Breast epithelium (tissue), 4 donors: ENCODE measurements at places on chromosomes 4 and X.
A peak's percentile ranks its signal among the peaks of the same experiment; 100 is the strongest.

DNA sequence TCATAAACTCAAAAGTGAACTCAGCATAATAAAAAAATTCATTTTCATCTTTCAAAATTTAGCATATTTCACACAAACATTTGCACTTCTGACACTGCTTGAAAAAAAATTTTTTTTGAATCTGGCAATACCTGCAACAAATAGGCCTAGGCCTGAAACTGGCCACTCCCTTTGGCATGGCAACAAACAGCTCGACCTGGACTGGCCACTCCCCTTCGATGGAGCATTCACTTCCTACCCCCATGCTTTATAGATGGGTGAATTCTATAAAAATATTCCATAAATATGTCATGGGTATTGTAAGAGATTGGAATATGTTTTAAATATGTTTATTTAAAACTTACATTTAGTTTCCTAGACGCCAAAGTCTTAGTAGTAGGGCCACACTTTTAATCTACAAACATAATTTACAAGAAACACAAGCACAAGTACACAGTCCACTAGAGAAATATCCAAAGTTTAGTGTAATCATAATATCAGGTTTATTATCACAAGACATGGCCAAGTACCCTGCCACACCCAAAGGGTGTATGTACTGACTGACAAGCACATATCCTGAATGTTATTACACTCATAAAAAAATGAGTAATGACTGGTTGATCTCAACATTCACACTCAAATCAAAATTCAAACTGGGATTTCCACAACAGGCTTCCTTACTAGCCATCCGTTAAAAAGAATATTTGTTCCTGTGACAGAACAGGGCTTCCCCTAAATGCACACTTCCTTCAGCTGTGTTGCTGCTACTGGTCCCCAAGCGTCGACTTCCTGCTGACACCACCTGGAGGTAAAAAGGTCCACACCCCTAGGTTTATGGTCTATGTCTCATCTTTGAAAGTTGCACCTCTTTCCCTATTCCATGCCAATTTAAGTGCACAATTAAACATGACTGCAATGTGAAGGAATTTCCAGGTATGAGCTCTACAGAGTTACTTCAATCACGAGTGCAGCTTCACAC, 271.5 kb downstream of the NR3C2 start:
- no peak for DNase-seq

DNA sequence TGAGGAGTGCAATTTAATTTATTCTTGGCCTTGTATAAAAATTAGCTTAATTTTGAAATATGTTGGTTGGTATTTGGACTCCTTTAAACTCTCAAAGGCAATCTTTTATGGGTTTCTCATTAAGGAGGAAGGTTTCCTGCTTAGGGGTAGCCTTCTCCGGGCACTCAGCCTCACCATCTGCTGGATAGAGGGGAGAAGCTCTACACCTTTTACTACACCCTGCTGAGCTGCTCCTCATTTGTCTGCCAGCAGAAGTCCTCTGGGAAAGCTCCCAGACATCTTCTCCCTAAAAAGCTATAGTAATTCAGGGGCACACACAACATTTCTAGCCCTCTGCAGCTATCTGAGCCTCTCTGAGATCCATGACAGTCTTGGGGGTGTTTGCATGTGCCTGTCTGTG, 179.1 kb downstream of the SOWAHB start:
- DNase-seq: no peak

- DNase-seq: no peak
These were observed 58.5 kb downstream of the ADD1 start for GRCh38 chr4:2902126-2902525.

DNA sequence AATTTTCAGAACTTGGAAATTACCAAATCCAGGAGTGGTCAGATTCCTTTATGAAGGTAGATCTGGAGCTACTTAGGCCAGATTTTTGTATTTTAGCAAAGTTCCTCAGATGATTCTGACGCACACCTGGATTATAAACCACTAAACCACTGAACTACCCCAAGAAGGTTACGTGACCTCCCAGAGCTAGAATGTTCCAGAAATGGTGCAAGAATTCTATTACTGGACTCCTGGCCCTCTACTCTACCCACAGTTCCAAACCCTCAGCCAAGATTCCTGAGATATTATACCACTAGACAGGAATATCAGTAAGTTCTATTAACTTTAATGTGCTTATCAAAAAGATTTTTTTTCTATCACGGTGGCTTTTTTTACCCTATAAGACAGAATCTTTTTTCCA, 67.1 kb downstream of the ABCG2 start:
- DNase-seq: no peak

- no peak for DNase-seq
These were observed 63.8 kb downstream of the SLITRK2 start for GRCh38 chrX:145881175-145881995.

- no peak for DNase-seq
These were observed 51.7 kb upstream of the SLC10A4 start for GRCh38 chr4:48431401-48431800.

- no peak for DNase-seq
These were observed 43.8 kb upstream of the CPEB2 start for GRCh38 chr4:14958436-14958835.

DNA sequence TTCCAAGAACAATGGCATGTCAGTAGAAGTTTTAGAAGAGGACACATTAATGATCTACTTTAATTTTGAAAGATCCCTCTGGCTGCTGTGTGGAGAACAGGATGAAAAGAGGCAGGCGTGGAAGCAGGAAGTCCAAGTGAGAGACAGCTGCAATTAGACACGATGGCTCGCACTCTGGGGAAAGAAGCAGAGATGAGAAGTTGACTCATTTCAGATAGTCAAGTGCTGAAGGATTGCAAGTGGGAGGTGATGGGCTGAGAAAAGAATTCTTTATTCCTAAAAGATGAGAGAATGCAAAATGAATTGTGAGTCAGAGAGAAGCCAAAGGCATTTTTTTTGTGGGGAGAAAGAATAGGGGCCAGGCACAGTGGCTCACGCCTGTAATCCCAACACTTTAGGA, 16.5 kb downstream of the RXFP1 start:
- no peak for DNase-seq

- no peak for DNase-seq
These were observed 18.6 kb downstream of the PSAPL1 start for GRCh38 chr4:7415927-7416686.

GRCh38 chr4:38310446-38311043, 350.3 kb downstream of the PTTG2 start:
- DNase-seq: no peak

GRCh38 chr4:42816880-42817400, 75.6 kb upstream of the GRXCR1 start:
- DNase-seq: no peak

- no peak for DNase-seq
These were observed 24.5 kb upstream of the CXCL3 start for GRCh38 chr4:74062953-74063352.

DNA sequence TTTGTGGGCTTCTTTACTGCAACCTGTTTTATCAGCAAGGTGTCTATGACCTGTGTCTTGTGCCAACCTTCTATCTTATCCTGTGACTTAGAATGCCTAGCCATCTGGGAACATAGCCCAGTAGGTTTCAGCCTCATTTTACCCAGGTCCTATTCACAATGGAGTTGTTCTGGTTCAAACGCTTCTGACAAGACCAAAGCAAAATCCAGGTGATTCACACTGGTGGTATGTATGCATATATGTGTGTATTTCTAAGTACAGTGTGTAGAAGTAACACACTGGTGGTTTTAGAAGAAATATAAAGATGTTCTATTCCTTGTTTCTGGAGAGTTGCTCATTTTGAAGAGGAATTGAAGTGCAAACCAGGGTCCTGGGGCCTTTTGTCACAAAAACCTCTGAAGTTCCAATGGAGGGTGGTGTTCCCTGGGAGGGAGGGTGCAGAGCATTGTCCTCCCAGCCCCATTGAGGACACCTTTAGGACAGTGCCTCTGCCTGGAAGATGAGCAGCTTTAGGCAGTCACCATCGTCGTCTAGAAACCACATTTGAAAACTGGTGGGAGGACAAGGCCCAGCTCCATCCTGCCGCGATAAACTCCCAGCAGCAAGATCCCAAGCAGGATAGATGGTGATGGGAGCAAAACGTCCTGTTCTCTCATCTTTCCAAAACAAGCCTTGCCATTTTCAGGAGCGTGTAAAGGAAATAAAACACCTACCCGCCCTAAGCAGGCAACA, 191.4 kb downstream of the TSPAN5 start:
- no peak for DNase-seq

GRCh38 chr4:150423503-150423902, 158.4 kb upstream of the MAB21L2 start:
- no peak for DNase-seq

DNA sequence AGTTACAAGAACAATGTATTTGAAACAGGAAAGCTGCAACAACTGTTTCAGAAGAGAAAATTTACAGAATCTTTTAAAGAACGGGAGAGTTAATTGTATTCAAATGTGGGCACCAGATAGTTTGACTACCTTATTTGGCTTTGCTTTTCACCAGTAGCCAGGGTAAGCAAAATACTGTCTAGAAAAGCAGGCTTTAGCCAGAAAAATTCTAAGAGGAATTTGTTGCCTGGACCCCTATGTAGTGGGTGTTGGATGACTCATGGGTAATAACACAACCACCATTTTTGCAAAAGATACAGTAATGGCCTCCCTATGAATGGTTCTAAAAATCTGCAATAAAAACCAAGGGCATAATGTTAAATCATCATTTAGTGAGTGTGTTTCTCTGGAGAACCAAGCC, 233.4 kb upstream of the ANXA3 start:
- no peak for DNase-seq

- DNase-seq: no peak
These were observed 4.0 kb downstream of the EFNB1 start for GRCh38 chrX:68832516-68833447.

GRCh38 chr4:81606801-81607501, 135.2 kb upstream of the RASGEF1B start:
- DNase-seq: no peak

- no peak for DNase-seq
These were observed 265.2 kb downstream of the FBXO8 start for GRCh38 chr4:174018236-174018635.

DNA sequence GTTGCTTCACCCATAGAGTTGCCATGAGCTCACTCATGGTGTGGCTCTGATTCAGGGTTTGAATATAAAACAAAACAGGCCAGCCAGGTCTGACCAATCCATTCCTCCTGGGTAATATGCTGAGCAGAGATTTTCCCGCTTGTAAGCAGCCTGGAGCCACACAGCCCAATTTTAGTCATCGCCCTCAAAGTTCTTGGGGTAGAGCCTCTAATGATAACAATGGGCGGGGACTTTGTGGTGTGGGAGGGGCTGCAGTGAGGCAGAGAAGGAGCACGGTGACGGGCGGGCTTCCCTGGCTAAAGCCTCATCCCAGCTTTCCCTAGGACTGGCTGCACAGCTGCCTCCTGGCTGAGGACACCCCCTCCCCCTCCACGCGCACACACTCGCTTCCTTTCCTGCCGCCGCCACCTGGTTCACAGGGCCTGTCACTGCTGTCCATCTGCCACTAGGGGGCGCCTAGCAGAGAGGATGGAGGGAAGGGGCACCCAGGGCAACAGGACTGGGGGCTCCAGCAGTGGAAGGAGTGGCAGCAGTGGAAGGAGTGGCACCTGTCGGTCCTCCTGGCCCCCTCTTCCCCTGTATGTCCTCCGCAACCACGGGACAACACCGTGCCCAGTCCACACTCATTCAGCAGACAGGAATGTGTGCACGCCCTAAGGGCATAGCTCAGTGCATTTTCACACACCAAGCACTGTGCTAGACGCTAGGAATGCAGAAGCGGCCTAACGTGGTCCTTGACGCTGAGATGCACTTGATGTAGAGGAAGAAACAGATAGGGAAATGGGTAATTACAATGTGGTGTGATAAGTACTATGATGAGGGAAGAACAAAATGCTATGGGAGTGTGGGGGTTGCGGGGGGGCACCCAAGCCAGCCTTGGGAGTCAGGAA, 26.8 kb downstream of the PRPS1 start:
- peak; percentile 40 for DNase-seq

GRCh38 chrX:149937871-149938426, 342 bp downstream of the EOLA2 start:
- no peak for DNase-seq

GRCh38 chrX:27797575-27797974, 10.2 kb upstream of the MAGEB10 start:
- DNase-seq: no peak

- no peak for DNase-seq
These were observed 595.6 kb upstream of the TENM3 start for GRCh38 chr4:181647396-181648147.

GRCh38 chrX:20481632-20482031, 214.9 kb upstream of the RPS6KA3 start:
- no peak for DNase-seq

DNA sequence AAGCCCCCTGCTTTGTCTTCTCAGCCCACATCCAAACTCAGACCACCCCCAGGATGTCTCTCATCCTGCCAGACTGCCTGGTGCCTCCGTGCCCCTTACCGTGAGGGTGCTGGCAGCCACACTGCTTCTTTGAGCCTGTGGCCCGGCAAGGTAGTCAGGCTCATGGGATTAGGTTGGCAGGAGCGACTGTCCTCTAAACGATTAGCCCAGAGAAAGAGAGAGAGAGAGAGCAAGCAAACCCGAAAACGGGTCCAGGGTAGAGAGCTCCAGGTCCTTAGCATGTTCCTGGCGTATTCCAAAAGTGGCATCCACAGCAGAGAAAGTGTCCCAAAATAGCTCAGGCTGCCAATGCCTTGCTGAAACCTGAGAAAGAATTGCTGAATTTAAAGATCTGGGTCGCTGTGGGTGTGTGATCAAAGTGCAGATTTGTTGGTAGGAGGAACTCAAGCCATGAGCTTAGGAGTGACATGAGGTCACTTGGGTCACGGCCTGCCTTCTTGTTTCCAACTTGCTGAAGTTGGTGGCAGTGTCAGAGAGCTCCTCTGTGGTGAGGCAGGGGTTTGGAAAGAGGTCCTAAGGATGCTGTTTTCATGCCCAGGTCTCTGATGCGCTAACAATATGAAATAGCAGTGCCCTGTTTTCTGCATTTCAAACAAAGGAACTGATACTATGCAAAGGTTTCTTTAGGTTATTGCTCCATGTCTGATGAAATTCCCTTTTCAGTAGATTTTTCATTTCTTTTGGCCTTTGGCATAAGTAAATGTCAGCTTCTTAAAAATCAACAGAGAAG, 81.6 kb downstream of the RTL9 start:
- no peak for DNase-seq

DNA sequence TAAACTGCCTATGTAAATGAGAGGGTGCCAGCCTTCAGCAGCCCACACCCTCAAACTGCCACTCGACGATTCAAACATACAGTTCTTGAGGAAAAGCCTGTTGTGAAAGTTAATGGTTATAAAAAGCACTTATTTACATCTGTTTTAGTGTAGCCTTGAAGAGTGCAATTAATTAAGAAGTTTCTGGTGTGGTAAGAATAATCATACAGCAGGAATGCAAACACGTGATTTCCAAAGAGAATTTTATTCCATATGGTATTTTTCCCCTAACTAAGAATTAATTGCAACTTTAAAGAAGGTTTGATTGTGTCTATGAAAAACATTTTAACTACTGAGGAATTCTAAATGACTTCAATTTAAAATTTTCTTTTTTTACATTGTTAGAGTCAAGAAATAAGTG, 176.3 kb upstream of the PITX2 start:
- no peak for DNase-seq

GRCh38 chr4:166318810-166319525, 445.9 kb downstream of the TLL1 start:
- no peak for DNase-seq

GRCh38 chrX:109776432-109776831, 43.4 kb upstream of the ACSL4 start:
- no peak for DNase-seq

- no peak for DNase-seq
These were observed 224.2 kb downstream of the STIM2 start for GRCh38 chr4:27084685-27085361.

- DNase-seq: no peak
These were observed 115.4 kb upstream of the STK26 start for GRCh38 chrX:131907488-131908314.

- DNase-seq: no peak
These were observed 695.4 kb upstream of the INTU start for GRCh38 chr4:126937342-126937741.
